Activated CD4-positive, alpha-beta T cell treated with anti-CD3 and anti-CD28 coated beads, Interleukin-2, amount 10 ng/mL, durations not matched to agents 24 days and 14 days (primary cell): ENCODE measurements at places on chromosomes 3 and 15. TPM values are rescaled to one million over a fixed set of nuclear protein-coding genes. Genes with fewer than 3 reads are reported as not detected.

P2RY12 gene
- total RNA-seq, result not detected in 2 replicates

SMCO1 gene
- not detected in 2 replicates for total RNA-seq

GPR160 gene
- 3.4 and 3.6 TPM in 2 replicates for total RNA-seq

KCNH8 gene
- not detected in 2 replicates for total RNA-seq

GOLGA6B gene
- not detected in 2 replicates for total RNA-seq

MAGI1 gene
- 2.0 and 2.2 TPM in 2 replicates for total RNA-seq

PCSK6 gene
- 4.7 and 5.4 TPM in 2 replicates for total RNA-seq

XCR1 gene
- 0.05 TPM in 1 of 2 replicates, not detected in the other for total RNA-seq

DAZL gene
- total RNA-seq, result 0.07 and 0.19 TPM in 2 replicates

DPPA2 gene
- not detected in 2 replicates for total RNA-seq

LRRC34 gene
- total RNA-seq, result 4.7 and 5.8 TPM in 2 replicates

CIP2A gene
- total RNA-seq, result 48.3 and 58.3 TPM in 2 replicates

ZNF770 gene
- total RNA-seq, result 53.9 and 56.3 TPM in 2 replicates

SERINC4 gene
- 0.28 and 0.33 TPM in 2 replicates for total RNA-seq

GRCh38 chr15:73695773-73696640, 11.8 kb downstream of the CD276 start:
- peaks cover 45% of the 10 kb centered on the region for H3K4me1 ChIP-seq
- peak overlapping the region; percentile 54 for H3K4me3 ChIP-seq
- no peak for DNase-seq
- H3K36me3 ChIP-seq, result no peaks in the 10 kb centered on the region
- H3K27ac ChIP-seq, result peak overlapping the region; percentile 34
- H3K27me3 ChIP-seq, result peaks cover 53% of the 10 kb centered on the region

- H3K27me3 ChIP-seq, result peaks cover 66% of the 10 kb centered on the region
- H3K27ac ChIP-seq, result no peak overlapping the region
- peak overlapping the region; percentile 84 for H3K4me3 ChIP-seq
- peak; percentile 60 for DNase-seq
- H3K4me1 ChIP-seq, result peaks cover 7% of the 10 kb centered on the region
- H3K36me3 ChIP-seq, result no peaks in the 10 kb centered on the region
These were observed 842 bp downstream of the FSTL1 start for GRCh38 chr3:120449701-120450599.

DNA sequence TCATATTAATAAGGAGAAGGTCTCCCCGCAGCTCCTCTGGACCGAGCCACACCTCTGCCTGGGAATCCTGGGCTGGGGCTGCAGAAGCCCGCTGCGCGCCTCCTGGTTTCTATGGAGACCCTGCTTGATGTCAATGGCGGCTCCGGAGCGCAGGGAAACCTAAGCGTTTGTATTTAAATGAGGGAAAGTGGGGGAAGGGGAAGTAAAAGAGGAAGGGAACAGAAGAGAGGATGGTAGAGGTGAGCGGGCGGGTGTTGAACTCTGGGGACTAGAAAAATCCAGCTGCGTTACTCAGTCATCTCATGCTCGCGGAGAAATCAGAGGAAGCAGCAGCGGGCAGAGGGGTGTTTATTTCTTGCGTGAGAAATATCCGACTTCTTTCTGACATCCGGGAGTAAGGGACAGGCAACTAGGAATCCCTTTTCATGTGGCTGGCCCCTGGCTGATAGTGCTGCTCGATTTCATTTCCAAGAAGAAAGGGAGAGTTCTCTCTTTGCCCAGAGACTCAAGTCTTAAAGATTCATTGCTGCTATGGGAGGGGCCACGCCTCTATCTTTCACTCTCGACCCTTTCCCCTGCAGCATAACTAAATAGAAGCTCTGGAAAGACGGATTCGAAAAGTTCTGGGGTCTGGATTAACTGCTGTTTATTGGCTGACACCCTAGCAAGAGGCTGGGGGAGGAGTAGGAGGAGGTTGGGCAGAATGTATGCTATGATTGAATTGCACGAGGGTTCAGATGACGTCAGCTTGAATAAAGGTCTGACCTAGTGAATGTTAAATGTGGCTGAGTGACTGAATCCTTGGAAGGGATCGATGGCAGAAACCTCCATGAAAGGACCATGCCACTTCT, 110.5 kb upstream of the GAP43 start:
- no peaks in the 10 kb centered on the region for H3K36me3 ChIP-seq
- peaks cover 37% of the 10 kb centered on the region for H3K27me3 ChIP-seq
- peak overlapping the region; percentile 0 for H3K27ac ChIP-seq
- H3K4me1 ChIP-seq, result peaks cover 12% of the 10 kb centered on the region

DNA sequence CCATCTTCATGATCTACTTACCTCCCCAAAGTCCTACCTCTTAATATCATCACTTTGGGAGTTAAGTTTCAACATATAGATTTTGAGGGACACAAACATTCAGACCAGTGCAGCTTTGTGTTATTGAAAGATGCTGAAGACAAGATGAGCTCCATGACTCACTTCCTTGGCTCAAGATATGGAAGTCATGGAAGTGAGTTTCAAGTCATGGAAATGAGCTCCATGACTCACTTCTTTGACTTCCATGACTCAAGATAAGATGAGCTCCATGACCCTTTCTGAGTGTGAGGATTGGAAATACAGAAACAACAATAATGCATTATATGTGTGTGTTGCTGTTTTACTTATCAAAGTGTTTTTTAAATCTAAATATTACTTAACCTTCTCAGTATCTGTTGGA, 170.2 kb upstream of the TPRG1 start:
- H3K36me3 ChIP-seq, result no peaks in the 10 kb centered on the region
- no peak for DNase-seq
- H3K27me3 ChIP-seq, result peaks cover 24% of the 10 kb centered on the region
- H3K27ac ChIP-seq, result no peak overlapping the region
- no peaks in the 10 kb centered on the region for H3K4me1 ChIP-seq
- H3K4me3 ChIP-seq, result no peak overlapping the region

DNA sequence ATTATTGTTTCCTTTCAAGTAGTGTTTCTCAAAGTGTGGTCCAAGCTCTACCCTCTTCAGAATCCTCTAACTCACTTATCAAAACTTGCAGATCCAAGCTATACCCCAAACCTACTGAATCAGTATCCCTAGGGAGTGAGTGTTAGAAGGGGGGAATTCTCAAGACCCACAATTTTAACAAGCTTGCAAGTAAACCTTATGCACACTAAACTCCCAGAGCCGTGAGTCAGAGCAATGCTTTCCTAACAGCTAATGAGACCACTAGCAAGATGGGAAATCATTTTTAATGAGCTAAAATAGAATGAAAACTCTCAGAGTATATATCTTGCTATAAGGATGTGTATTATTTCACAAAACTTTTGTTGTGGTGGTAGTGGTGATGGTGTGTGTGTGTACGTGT, 41.1 kb upstream of the SRGAP3 start:
- H3K27me3 ChIP-seq, result peaks cover 8% of the 10 kb centered on the region
- no peaks in the 10 kb centered on the region for H3K4me1 ChIP-seq
- no peak overlapping the region for H3K27ac ChIP-seq
- no peak for DNase-seq
- H3K36me3 ChIP-seq, result no peaks in the 10 kb centered on the region

- H3K4me3 ChIP-seq, result peak overlapping the region; percentile 55
- peaks cover 29% of the 10 kb centered on the region for H3K4me1 ChIP-seq
- H3K27me3 ChIP-seq, result no peaks in the 10 kb centered on the region
- peaks cover 8% of the 10 kb centered on the region for H3K36me3 ChIP-seq
- H3K27ac ChIP-seq, result no peak overlapping the region
These were observed 216.8 kb upstream of the CD96 start for GRCh38 chr3:111325160-111325718.

DNA sequence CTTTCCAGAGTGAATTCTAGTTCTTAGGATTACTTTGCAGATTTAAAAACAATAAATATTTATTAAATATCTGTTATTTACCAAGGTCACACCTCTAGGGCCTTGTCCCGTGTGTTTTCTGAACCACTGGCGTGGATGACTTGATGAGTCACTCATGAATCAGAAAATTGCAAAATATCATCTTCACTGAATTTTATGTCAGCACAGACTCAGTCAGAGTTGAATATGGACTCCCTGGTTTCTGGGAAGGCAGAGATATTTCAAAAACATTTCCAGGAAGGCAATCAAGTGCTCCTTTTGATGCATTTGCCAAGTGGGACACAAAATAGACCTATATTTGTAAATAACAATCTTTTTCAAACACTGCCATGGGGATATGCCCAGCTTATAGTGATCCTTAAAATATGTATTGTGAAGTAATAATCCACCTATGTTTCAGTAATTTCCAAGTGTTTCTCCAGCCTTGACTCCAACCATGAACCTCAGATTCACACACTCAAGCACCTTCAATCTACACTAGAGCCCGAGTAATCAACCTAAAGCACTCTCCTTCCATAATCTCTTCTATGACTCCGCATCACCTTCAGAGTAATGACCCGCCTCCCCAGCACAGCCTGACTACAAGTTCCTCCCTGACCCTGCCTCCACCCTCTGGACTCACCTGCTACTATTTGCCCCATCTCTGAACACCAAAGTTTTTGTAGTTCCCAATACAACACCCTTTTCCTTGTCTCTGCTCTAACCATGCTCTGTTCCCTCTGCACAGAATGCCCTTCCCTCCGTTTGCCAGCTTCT, 24.3 kb downstream of the DPH3 start:
- H3K4me3 ChIP-seq, result no peak overlapping the region
- no peaks in the 10 kb centered on the region for H3K27me3 ChIP-seq
- no peak for DNase-seq
- H3K27ac ChIP-seq, result no peak overlapping the region
- H3K36me3 ChIP-seq, result no peaks in the 10 kb centered on the region

- H3K4me3 ChIP-seq, result no peak overlapping the region
- H3K4me1 ChIP-seq, result peaks cover 62% of the 10 kb centered on the region
These were observed 15.2 kb downstream of the RFTN1 start for GRCh38 chr3:16498130-16498890.

DNA sequence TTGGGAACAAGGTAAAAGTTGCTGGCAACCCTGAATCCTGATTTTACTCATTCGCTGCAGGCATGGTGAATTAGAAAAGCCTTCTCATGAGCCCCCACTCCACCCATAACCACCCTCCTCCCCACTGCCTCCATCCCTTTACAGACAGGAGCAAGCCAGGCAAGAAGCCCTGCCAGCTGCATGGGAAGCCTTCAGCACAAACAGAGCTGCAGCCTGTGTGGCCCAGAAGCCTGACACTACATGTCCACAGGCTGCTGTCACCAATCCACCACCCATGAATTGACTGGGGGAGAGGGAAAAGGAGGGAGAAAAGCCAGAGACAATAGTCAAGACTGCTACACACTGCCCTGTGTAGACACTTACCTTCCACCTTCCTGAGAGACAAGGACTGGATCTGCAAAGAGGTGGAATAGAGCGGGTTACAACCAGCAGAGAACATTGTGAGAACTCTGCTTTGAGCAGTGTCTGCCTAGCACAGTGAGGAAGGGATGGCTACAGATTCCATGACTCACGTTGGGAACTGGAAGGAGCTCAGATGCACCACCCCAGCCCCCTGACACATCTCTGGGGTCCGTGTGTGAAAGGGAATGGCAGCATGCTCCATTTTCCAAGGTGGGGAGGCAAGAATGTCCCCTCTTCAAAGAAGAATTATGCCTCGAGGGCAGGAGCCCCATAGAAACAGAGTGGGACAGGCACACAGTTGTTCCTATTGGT, 33.9 kb downstream of the DZIP1L start:
- H3K27ac ChIP-seq, result no peak overlapping the region
- H3K4me3 ChIP-seq, result no peak overlapping the region
- peak; percentile 55 for DNase-seq
- peaks cover 2% of the 10 kb centered on the region for H3K27me3 ChIP-seq

- DNase-seq, result no peak
- no peak overlapping the region for H3K27ac ChIP-seq
- no peak overlapping the region for H3K4me3 ChIP-seq
These were observed 806.5 kb downstream of the OTOL1 start for GRCh38 chr3:162302983-162303624.

- H3K36me3 ChIP-seq, result peaks cover 1% of the 10 kb centered on the region
- peak overlapping the region; percentile 92 for H3K4me3 ChIP-seq
- no peaks in the 10 kb centered on the region for H3K27me3 ChIP-seq
- peak; percentile 79 for DNase-seq
These were observed 976 bp upstream of the ABTB1 start for GRCh38 chr3:127671523-127672428.

DNA sequence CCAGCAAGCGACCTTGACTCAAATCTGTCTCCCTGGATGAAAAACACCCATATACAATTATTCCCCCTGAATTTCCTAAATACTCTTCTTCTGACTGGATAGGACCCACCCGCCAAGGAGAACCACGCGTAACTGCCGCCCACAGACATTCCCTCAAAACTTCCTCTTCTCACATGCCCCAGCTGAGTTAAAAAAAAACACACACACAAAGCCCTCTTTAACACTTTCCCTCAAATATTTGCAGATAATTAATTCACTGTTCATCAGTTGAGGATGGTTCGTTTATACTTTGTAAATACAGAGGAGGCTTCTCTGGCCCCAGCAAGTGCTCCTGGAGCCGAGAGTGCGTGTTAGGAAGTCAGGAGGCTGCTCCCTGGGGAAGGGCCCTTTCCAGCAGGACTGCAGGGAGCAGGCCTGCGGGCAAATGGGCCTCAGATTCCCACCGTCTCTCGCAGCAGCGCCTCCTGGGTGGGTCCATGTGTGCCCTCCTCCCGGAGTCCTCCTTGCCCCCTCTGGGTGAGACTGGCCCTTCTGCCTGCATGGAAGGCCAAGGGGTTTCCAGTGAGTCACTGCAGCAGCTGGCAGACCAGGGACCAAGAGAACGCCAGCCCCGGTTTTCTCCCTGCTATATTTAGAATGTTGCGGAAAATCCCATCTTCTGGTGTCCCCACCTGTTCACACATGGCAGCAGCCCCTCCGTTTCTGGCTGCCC, 46.8 kb downstream of the MGLL start:
- H3K4me1 ChIP-seq, result peaks cover 8% of the 10 kb centered on the region
- H3K27me3 ChIP-seq, result no peaks in the 10 kb centered on the region
- no peak overlapping the region for H3K4me3 ChIP-seq
- no peak overlapping the region for H3K27ac ChIP-seq
- H3K36me3 ChIP-seq, result peaks cover 2% of the 10 kb centered on the region

- no peak overlapping the region for H3K4me3 ChIP-seq
- H3K27me3 ChIP-seq, result peaks cover 4% of the 10 kb centered on the region
- H3K4me1 ChIP-seq, result no peaks in the 10 kb centered on the region
- H3K27ac ChIP-seq, result no peak overlapping the region
These were observed 1.8 kb downstream of the TM4SF1 start for GRCh38 chr3:149375501-149376196.

GRCh38 chr3:150149651-150150051, 179.0 kb upstream of the PFN2 start:
- DNase-seq, result no peak
- no peaks in the 10 kb centered on the region for H3K36me3 ChIP-seq
- H3K27ac ChIP-seq, result no peak overlapping the region
- H3K27me3 ChIP-seq, result peaks cover 5% of the 10 kb centered on the region
- no peaks in the 10 kb centered on the region for H3K4me1 ChIP-seq

DNA sequence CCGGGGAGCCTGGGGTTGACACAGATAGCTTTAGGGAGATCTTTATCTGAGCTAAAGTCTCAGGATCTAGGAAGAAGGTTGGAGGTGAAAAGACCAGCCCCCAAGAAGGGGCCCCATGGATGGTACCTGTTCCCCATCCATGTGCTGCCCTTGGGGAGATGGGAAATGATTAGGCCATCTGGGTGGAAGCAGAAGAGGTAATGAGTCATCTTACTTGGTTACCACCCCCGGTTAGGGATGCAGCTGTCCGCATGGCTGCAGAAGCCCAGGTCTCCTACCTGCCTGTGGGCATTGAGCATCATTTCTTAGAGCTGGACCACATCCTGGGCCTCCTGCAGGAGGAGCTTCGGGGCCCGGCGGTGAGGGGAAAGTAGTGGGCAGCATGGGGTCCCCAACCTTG, 3.1 kb upstream of the CPLX3 start:
- peaks cover 21% of the 10 kb centered on the region for H3K27me3 ChIP-seq
- H3K27ac ChIP-seq, result no peak overlapping the region
- no peak for DNase-seq
- H3K4me3 ChIP-seq, result no peak overlapping the region

- peaks cover 46% of the 10 kb centered on the region for H3K4me1 ChIP-seq
- peak overlapping the region; percentile 99 for H3K4me3 ChIP-seq
- peak overlapping the region; percentile 100 for H3K27ac ChIP-seq
- peaks cover 6% of the 10 kb centered on the region for H3K27me3 ChIP-seq
- peak; percentile 84 for DNase-seq
- H3K36me3 ChIP-seq, result peaks cover 7% of the 10 kb centered on the region
These were observed 589 bp downstream of the HERC1 start for GRCh38 chr15:63833021-63833696.
